ENCODE measurements at places on chromosomes 6 and 20.

DNA sequence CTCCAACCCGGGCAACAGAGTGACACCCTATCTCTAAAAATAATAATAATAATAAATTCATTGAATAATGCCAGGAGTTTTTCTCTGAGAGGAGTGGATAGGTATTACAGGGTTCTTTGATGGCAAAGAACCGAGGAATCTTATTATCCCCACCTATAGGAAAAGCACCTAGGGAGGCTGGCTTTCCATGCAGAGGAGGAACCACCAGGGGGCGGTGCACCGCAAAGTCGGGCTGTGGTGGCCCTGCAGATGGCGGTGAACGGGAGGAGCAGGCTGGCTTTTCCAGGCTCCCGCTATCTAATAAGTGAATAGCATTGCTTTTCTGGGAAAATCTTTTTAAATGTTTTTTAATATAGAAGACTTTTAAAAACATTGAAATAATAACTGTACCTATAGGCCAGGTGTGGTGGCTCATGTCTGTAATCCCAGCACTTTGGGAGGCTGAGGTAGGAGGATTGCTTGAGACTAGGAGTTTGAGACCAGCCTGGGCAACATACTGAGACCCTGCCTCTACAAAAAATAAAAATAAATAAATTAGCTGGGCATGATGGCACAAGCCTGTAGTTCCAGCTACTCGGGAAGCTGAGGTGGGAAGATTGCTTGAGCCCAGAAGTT is 864.2 kb downstream of the KIF16B start:
- peak; percentile 19 for DNase-seq

GRCh38 chr6:108163644-108164542 is 1.9 kb upstream of the NR2E1 start:
- no peak for DNase-seq

DNA sequence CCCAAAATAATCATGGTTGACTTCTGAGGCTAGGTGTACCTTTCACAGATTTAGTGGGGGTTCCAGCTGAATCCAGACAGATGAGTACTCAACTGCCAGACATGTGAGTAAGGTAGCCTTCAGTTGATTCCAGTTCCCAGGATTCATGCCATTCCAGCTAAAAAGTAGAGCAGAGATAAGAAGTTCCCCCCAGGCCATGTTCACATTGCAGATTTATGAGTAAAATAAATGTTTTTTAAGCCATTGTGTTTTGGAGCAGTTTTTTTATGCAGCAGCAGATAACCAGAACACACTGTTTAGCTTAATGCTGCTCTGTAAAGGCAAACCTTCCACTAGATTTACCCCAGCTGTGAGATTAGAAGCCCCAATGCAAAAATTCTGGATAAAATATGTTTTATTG is 245.0 kb downstream of the RFPL4B start:
- no peak for DNase-seq

DNA sequence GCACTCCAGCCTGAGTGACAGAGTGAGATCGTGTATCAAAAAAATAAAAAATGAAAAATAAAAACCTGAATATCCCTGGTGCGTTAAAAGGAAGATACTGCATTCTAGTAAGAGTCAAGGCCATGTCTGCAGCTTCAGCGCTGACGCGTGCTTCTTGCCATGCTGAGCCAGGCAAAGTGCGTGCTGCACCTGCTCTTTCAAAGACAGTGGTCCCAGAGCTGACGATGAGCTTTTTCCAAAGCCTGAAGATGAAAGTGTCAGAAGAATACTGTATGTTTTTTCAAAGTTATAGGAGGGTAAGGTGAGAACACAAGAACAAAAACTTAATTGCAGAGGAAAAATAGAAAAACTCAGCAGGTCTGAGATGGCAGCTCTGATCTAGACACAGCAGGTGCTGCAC is 115.1 kb downstream of the RNASET2 start:
- no peak for DNase-seq
